ENCODE measurements at places on chromosomes 4 and X. TPM values are rescaled to one million over a fixed set of nuclear protein-coding genes. Genes with fewer than 3 reads are reported as not detected.

- peaks cover 4% of the 10 kb centered on the region for H3K4me1 ChIP-seq
- peak within 1 kb of the TSS; percentile 49 for H3K4me3 ChIP-seq
- H3K27ac ChIP-seq, result peak within 1 kb of the TSS; percentile 80
- DNase-seq, result peak; percentile 70
Measured at GRCh38 chr4:22515888-22516541, at the start of gene ADGRA3. Gene ADGRA3 (minus strand): TSS chr4:22516066. CDS start chr4:22515784, 282 bp downstream.

DNA sequence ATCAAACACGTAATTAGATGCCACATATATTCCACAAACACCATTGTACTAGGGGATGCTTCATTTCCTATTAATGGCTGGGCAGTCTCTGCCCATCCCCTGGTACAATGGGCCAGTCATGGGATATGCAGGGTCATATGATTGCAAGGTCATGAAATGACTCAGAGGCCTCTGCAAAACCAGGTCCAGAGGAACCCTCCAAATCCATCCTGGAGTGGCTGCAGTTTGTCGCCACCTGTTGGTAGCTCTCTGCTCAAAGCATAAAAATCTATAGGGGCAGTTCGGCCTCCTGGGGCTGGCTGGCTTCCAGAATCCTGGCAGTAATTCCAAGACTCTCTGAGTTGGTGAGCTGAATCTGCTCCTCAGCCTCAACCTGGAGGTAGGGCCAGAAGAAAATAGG lies 22.9 kb upstream of the PUDP start:
- no peaks in the 10 kb centered on the region for H3K4me1 ChIP-seq
- no peaks in the 10 kb centered on the region for H3K27me3 ChIP-seq
- no peak overlapping the region for H3K27ac ChIP-seq
- peak; percentile 47 for DNase-seq
- H3K4me3 ChIP-seq, result no peak overlapping the region
- no peaks in the 10 kb centered on the region for H3K36me3 ChIP-seq

DNA sequence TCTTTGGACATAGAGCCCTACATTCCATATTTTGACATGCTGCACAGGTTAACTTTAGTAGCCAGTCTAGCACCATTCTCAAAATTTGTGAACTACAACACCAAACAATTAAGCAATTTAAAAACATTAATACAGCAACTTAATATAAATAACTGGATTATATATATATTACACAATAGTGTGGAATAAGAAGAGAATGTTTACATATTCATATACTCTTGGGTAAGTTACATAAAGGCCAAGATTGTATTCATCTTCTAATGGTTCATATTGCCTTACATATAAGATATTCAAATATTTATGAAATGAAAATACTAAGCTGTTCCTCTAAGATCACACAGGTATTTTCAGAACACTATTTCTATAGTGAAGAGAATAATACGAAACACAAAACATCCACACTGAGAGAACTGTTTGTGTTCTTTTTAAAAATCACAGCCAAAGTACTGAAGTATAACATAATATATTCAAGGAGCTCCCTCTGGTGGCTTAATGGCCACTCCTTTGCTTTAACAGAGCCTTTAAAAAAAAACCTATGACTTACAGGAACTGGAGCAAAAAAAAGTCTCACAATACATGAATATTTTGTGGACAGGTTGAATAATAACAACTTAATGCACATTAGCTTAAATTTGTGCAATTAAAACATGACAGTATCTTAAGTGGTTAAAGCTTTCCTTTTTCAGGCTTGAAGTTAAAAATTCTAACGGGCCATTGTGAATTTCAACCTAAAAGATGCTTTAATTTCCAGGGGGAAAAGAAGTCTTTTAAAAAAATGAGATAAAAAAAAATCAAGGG lies 46.2 kb downstream of the NEK1 start:
- no peak overlapping the region for H3K27ac ChIP-seq
- no peaks in the 10 kb centered on the region for H3K4me1 ChIP-seq
- DNase-seq, result peak; percentile 34
- H3K4me3 ChIP-seq, result no peak overlapping the region
- H3K36me3 ChIP-seq, result no peaks in the 10 kb centered on the region

TEX11 gene
- total RNA-seq, result 1.0 TPM

DNA sequence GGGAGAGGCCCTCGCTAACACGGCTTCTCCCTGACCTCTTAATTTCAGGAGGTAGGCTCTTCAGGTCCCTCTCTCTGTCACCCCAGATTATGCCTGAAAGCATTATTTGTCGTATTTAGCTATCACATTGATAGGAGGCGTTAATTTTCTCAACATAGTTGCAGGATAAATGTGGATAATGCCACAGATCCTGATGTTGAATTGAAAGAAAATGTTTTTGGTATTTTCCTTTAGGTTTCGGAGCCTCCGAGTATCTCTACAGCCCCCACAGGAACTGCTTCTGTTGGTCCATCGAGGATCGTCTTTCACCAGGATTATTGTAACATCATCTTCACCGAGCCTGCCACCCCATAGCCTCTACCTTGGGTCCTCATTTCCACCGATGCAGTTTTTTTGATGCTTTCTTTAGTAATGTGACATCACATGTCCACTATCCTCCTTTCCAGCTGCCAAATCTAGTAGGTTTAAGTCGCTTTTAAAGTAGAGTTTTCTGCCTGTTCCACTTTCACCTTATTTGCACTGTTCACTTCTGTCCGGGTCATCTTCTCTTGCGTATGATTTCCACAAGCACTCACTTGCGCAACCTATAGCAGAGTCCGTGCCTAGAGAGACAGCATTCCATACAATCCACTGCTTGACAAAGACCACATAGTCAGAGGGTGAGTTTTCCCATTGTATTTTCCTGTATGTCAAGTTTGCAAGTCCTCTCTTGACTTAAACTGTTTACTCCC lies 665 bp downstream of the TIGD2 start:
- no peaks in the 10 kb centered on the region for H3K36me3 ChIP-seq
- H3K27ac ChIP-seq, result peak overlapping the region; percentile 71
- H3K4me1 ChIP-seq, result no peaks in the 10 kb centered on the region

- H3K36me3 ChIP-seq, result no peaks in the 10 kb centered on the region
- DNase-seq, result peak; percentile 84
- H3K27ac ChIP-seq, result no peak overlapping the region
- no peaks in the 10 kb centered on the region for H3K27me3 ChIP-seq
- no peaks in the 10 kb centered on the region for H3K4me1 ChIP-seq
Measured at GRCh38 chrX:153947009-153947769, 2.7 kb upstream of the RENBP start.

LONRF3 gene
- total RNA-seq, result 7.4 TPM

MPC1L gene
- total RNA-seq, result not detected
